ENCODE measurements at places on chromosomes 1 and 21.

DNA sequence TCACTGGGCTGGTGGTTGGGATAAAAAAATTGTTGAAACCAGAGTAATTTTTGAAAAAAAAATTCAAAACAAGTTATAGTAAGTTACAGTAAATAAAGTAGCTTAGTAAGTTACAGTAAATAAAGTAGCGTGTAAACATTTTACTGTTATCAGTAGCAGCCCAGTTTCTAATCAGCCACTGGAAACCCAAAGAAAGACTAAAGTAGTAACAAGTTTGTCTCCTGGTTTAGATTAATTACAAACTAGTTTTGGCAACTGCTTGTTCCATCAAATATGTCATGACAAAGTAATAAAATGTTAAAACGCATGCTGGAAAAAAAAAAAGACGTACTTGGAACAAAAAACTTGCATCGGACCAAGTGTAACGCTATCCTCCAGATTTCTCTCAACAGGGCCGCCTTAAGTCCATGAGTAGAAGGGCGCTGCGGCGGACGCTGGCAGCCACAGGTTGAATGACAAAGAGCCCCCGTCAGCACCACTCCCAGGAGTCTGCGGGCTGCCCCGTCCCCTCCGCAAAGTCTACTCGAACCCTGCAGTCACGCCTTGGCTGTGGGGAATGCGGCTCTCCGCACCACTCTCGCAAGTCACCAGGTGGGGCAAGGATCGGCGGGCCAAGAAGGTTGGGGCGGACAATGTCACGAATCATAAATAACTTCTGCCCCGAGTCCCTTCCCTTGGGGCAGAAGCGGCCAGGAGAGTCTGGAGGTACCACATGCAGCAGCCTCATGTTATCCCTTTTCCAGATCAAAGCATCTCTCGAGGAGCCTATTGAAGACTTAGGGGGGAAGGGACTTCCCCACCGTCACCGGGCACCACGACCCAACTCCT is 837 bp downstream of the SLC16A1 start:
- peak; percentile 12 for DNase-seq

GRCh38 chr1:199774433-199775089 is 252.9 kb upstream of the NR5A2 start:
- no peak for DNase-seq

GRCh38 chr1:81702903-81703302 is 97.8 kb upstream of the ADGRL2 start:
- DNase-seq = no peak

DNA sequence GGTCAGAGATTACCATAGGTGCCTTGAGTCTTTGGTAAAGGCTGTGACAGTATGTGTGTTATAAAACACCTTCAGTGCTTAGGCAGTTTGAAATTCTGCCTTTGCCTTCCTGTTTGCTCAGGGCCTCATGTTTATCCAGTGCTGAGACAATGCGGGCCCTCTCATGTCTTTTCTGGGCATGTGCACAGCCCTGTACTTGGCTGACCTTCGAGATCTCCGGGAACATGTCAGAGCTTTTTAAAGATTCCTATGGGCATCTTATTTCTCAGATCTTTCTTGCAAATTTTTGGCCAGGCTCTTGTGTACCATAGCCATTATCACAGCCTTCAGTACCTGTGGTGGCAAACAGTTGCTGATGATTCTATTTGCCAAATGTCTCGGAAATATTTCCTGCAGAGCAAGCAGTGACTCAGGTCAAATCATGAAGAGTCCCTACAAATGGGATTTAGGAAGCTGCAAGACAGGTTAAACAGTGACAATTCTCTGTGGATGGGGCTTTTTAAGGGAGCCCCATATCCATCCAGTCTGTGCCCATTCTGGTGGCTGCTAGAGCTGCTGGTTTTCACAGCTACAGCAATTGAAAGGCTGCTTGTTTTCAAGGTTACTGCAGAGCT is 42.1 kb downstream of the HOOK1 start:
- DNase-seq = no peak

DNA sequence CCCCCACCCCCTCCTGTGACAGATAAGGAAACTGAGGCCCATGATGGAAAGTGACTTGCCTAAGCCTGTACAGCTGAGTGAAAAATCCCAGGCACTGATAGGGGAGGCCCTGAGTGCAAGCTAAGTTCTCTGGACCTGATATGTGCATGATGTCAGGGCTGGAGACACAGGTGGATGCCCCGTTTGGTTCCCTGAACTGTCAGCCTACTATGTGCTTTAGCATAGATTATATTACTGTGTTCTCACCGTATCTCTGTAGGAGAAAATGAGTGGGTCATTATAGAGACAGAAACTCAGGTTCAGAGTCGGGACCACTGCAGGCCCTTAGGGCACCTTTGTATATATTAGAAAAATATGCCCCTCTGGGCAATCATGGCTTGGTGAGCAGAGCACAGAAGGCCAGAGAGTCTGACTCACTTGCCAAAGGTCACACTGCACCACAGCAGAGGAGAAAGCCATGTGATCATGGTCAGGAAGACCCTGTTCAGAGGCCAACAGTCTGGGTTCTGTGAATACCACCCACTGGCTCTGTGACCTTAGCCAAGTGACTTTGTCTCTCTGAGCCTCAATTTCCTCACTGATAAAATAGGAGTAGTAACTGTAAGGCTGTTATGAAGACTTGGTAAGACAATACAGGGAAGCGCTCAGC is 145.8 kb upstream of the WNT4 start:
- DNase-seq = no peak

DNA sequence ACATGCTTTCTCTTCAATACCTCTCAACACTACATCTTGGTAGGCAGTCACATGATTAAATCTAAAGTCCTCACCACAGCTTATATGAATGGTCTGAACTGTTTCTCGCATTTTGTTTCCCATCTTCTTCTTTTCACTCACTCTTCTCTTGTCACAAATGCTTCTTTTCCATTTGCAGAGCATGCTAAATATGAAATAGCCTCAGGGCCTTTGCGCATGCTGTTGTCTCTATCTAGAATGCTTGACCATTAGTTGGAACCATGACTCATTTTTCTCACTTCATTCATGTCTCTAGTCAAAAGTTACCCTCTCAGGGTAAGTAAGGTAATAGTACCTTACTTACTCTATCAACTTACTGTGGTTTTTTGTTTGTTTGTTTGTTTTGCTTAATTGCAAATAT is 239.7 kb downstream of the PTPRC start:
- DNase-seq = no peak

GRCh38 chr1:34009340-34009985 is 145.6 kb downstream of the HMGB4 start:
- no peak for DNase-seq

GRCh38 chr1:98053471-98054366 is 132.9 kb upstream of the DPYD start:
- DNase-seq = no peak

DNA sequence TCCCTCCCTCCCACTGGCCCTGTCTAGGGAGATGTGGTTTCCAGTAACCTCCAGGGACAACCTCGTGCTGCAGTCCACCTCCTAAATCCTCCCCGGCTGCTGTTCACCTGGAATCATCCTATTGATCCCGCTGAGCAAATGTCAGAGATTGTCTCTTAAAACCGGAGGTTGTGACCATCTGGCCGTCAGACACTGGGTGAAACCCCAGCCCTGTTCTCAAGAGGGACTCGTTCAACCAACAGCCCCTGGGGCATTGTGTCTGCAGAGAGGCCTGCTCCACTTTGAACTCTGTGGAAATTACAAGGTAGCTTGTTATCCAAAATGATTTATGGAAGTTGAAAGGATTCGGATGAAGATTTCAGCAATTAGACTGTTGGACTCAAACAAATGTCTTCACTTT is 498.0 kb downstream of the MATN1 start:
- DNase-seq = no peak

- DNase-seq = no peak
Observed at GRCh38 chr1:200923601-200924000, 28.9 kb downstream of the INAVA start.

DNA sequence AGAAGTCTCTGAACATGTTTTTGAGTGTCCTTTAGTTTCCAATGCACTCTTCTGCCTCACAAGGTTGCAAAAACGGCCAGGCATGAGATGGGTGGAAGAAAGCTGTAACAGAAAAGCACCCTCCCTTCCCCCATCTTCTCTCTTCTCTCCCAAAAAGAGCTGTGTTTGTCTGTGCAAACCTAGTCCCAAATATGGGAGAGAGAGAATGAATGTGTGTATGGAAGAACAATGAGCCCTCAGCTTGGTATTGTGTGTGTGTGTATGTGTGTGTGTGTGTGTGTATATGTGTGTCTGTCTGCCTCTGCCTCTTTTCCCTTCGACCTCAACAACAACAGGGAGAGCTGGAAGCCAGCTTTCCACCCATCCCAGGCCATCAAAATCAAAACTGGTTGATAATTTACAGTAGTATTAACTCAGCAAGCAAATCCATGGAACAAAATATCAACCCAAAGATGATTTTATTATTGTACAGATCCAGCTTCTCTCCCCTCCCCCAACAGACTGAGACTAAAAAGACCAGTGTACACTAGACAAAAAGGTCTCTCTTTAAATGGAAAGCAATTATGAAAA is 1.8 kb downstream of the RERE start:
- no peak for DNase-seq

GRCh38 chr1:233432916-233433315 is 105.4 kb downstream of the MAP3K21 start:
- no peak for DNase-seq

GRCh38 chr1:209689477-209689876 is 14.3 kb downstream of the G0S2 start:
- no peak for DNase-seq

- no peak for DNase-seq
Observed at GRCh38 chr1:203287109-203287893, 18.0 kb upstream of the BTG2 start.

DNA sequence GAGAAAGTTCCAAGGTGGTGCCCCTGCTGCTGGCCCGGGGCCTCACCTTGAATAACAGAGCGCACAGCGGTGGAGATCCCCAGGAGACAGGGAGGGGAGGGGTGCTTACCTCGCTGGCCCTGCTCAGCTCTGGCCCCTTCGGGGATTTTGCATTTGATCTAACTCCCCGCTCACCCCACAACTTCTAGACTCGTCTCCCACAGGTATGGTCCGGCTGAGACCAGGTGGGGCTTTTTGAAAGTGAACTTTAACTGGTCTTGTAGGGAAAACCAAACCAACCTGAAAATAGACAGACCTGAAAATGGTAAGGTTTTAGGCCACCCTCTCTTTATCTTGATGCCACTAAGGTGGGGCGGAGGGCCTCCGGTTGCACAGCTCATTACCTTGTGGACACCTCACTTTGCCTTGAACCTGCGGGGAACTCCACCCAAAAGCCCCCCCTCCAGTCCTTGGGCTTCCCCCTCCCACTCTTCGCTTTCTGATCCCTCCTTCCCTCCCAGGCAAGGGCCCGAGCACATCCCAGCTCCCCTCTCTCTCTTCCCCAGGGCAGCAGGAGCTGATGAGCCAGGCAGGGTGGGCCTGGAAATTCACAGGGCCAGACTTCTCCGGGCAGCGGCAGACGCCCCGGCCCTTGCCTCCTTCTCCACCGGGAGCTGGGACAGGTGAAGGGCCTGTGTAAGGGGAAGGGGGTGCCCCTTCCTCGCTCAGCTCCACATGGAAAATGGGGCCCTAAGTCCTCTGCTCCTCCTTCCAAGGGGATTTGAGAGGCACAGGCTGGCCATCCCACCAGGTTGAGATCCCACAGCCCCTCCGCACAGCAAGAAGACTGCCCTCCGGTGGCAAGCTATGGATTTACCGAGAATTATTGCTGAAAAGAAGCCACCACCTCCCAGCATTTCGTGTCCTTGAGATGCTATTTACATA is 16.1 kb downstream of the TNFRSF8 start:
- DNase-seq = no peak

GRCh38 chr1:114700036-114700600 is 4.8 kb upstream of the AMPD1 start:
- DNase-seq = no peak

DNA sequence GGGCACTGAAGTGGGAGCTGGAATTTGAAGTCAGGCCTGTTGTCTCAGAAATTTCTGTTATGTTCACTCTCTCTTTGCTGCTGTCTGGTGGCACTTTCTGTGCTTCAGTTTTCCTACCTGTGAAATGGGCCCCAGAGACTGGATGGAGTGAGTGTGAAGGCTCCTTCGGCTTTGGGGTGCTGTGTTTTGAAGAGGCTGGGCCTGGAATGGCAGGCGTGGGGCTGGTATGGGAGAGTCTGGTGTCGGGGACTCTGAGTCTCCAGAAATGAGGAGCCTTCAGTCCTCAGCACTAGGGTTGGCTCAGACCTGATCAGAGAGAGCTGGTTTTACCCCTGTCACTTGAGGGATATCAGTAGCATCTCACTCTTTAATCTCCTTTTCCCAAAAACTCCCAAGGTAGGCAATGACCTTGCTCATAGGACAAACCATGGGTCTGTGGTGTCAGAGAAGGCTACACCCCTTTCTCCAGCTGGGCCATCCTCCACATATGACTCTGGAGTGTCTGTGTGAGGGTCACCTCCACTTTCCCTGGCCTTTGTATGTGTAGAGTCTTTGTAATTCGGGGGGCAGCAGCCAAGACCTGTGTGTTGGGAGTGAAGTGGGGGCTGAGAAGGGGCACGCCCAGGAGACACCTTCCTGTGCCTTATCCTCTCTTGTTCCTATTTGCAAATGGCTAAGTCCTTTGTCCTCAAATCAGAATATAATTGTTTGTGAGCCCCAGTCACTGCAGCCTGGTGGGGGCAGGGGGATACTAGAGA is 279.9 kb downstream of the PTPRU start:
- no peak for DNase-seq

GRCh38 chr1:14777516-14778506 is 179.3 kb downstream of the KAZN start:
- no peak for DNase-seq
